Stimulated activated naive CD8-positive, alpha-beta T cell treated with anti-CD3 and anti-CD28 coated beads, Interleukin-15, amount 100 ng/mL, for 72 hours (primary cell): ENCODE measurements at places on chromosomes 7 and 10.
A peak's percentile ranks its signal among the peaks of the same experiment; 100 is the strongest.

DNA sequence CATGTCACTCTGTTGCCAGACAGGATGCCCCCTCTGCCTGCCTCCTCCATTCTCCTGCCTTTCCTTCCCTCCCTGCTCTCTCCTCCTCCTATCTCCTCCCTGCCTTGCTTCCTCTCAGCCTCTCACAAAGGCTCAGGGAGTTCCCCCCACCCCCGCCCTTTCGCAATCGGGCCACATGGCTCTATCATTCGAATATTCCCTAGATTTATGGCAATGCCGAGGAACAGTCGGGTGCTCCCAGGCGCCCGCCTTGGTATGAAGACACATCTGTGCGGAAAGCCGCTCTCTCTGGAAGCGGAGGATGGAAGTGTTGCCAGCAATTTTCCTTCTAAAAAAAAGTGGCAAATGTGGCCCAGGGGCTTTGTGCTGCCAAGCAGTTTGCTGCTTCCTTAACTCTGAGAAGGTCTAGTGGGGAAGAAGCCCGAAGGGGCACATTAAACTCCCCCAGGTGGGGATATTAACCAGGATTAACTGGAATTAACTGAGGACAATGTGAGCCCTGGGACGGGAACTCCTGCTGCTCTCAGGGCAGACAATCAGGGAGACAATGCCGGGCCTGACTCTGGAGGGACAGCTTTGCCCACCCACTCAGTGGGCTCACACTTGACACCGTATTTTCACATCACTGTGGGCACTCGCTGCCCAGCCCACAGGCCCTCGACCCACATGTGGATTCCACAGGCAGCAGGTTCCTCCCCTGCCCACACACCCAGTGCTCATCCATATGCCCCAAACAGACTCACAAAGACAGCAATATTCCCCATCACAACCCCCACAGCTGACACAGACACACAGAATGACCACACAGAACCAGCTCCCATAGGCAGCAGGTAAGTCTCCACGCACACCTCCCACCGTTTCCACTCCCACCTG, 88.4 kb upstream of the SMNDC1 start:
- DNase-seq: no peak

GRCh38 chr10:113020838-113021237, 70.8 kb downstream of the TCF7L2 start:
- DNase-seq: no peak

DNA sequence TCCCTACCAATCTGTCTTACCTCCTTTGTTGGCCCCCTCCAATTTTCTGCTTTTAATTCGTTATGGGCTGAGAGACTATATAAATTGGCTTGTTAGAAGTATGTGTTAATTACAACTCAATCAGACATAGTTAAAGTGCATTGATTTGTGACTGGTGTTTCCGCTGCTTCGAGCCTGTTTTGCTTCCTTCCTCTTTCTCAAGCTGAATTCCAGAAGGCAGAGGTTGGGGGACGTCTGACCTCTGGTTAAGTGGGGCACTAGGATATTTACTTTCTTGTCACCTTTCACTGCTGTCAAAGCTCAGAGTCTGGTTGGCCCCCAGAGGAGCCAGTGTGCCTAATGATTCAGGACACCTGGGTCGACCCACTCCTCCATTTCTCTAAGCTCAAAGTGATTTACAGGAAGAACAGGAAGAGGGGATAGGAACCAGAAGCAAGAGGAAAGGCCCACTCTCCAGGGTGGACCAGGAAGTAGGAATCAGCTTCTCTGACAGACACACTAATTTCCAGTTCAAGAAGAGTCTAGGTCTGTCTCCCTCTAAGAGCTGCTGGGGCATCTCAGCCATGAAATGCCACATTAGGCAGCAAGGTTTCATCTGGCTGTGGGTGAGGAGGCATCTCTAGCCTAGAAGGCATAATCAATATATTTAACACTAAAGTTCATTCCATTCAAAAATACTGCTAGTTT, 397.2 kb upstream of the NPVF start:
- no peak for DNase-seq

- no peak for DNase-seq
Measured at GRCh38 chr7:137933270-137934017, 68.4 kb downstream of the CREB3L2 start.

DNA sequence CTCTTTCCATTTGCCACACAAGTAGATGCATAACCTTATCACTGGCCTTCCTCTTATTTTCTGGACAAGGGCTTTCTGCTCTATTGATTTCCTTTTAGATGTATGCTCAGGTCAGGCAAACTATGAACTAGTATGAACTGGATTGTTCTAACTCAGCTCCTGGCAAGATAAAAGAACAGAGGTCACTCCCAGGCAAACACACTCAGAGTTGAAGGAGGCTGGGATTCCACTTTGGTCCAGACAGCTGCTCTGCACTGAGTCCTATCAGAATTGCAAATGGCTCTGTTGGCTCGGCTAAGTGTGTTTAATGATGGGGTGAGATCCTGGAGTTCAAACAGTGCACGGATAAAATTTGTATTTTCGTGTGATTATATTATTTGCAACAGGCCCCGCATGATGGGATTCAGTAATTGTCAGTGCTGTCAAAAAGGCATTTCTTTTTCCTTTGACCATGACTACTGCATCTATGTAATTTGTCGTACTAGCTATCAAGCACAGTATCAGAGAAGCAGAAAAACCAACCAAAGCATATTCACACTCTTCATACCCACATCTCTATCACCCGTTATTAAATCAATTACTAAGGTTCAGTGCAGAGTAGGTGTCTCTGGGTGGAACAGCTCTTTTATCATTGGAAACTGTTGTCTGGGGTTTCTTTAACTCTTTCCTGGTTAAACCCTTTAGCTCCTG, 288.1 kb upstream of the PRKCQ start:
- no peak for DNase-seq

DNA sequence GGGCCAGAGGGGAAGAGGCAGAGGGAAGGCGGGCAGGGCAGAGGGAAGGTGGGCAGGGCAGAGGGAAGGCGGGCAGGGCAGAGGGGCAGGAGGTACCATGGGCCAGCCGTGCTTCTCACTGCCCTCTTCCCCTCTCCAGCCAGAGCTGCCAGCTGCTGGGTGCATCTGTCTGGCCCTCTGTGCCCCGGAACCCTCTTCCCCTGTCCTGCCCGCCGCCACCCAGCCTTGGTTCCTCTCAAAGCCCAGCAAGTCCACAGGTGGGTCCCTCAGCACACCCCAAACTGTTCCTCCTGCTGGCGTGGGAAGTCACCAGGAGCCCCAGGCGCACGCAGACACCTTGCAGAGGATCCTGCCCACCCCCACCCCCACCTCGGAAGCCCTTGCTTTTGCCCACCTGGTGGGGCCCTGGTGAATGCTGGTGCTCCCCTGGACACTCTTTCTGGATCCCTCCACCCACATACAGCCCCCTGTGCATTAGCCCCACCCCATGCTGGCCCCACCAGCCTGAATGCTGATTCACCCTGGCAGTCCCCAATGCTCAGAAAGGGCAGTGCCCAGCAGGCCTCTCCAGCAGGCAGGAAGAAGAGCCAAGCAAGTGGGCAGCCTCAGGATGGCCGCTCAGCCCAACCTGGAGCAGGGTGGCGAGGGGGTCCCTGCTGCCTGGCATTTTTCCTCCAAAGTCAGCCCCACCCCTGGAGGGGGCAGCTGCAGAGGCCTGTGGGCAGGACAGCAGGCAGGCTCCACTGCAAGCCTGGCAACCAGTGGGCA, 1.9 kb upstream of the PWWP2B start:
- DNase-seq: no peak

DNA sequence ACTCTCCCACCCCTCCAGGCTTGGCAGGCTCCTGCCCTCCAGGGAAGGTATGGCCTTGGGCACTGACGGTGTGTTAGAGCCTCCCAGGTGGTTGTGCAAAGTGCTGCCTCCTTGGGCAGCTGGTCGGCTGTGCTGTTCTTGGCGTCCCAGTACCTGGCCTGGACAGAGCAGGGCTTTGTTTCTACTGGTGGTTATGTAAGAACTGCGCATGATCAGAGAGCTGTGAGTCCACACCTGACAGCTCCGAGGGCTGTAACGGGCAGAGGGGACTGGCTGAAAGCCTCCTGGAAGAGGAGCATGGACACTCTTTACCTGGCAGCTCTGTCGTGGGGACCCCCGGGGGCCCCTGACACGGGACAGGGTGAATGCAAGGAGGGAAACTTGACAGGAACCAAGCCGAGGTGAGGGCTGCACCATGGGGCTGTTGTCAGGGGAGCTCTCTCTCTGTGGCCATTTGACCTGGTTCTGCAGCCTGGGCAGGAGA, 3.1 kb upstream of the SFRP5 start:
- DNase-seq: no peak

DNA sequence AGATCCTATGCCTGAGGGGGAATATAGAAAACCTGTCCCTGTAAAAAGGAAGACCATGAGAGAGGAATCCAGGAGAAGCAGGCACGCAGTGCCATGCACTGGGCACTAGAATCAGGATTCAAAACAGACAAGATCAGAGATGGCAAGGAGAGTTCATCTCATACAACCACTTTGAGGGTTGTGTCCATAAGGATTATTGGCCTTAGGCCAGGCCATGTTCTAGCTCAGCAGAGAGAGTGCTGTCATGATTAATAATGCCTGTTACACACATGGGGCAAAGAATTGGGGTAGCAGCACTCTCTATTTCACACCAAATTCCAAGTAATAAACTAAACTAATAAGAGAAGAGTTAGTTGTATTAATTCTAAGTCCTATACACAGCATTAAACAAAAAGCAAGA, 29.1 kb downstream of the EZH2 start:
- DNase-seq: no peak

DNA sequence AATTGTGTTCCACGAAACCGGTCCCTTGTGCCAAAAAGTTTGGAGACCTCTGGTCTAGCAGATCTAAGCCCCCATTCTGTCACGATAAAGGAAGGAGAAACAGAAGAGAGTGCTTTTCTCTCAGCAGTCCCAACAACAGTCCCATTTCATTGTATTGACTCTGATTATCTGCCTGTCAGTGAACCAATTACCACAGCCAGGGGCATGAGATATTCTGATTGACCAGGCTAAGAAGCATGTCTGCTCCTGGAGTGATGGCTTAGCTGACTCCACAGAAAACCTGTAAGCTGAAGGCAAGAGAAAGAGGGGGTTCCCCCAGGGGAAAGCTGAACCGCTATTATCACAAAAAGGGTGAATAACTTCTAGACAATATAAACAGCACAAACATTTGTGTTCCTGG, 765.4 kb downstream of the SORCS1 start:
- DNase-seq: no peak

DNA sequence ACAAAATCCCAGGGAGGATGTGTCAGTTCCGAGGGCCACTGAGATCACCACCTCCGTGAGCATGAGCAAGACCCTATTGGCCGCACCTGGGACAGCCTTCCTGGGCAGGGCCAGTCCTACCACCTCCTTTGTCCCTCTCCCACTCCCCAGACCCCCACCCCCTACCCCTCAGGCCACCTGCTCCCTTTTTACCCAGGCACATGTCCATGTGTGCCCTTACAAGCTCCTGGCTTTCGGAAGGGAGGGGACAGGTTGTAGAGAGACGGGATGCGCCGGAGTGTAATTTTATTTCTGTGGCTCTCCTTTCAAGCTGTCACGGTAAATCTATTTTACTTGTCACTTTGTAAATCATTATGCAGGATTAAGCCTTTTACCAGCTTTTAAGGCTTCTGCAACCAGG, 20.9 kb downstream of the ZMIZ1 start:
- no peak for DNase-seq

GRCh38 chr7:4834601-4835397, 27.0 kb downstream of the PAPOLB start:
- DNase-seq: no peak

DNA sequence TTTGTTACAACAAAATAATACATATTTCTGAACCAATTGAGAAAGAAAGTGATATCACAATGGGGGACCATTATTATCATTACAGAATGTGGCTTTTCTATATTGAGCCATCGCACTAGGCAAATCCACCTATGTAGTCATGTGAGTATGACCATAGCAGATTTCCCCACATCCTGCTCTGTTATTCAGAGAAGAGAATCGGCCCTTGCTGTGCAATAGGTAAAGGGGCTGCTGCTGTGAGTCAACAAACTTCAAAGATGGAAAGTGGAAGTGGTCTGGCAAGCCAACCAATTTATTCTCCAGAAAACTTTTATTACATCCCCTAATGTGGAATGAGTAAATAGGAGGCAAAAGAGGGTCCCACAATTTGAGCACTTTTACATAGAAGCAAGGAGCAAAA, 573.4 kb downstream of the ETV1 start:
- no peak for DNase-seq

GRCh38 chr10:28496481-28496961, 36.4 kb upstream of the WAC start:
- DNase-seq: no peak

DNA sequence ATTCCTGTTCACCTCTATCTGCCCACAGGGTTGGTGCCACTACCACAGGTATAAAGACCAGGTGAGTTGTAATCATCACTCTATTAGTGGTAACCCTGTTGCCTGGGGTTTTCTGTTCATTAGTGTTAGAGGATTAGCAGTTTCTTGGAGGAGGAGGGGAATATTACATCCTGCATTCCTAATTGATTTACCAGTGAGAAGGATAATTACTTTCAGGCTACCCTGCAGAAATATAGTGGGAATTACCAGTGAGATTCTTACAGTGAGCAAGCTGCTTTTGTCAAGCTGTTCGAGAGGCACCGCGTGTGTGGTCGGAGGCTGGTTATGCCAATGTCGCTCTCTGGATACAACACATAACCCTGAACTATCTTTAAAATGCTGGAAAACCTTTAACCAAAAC, 280.7 kb downstream of the SORCS3 start:
- DNase-seq: no peak

DNA sequence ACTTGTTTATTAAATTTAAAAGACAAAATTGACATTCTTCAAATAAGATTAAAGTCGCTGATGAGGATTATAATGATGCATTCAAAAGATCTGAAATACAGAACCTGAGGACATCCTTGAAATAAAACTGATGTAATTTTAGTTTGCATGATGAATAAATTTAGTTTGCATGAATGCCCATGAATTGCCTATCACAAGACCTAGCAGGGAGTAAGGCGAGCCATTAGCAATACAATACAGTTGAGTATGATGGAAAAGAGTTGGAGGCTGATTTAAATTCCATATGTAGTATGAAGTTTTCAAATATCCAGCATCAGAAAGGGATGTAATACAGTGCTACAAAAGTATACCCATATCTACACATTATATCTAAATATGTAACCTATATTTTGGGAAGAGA, 321.3 kb downstream of the CACNA2D1 start:
- DNase-seq: no peak

DNA sequence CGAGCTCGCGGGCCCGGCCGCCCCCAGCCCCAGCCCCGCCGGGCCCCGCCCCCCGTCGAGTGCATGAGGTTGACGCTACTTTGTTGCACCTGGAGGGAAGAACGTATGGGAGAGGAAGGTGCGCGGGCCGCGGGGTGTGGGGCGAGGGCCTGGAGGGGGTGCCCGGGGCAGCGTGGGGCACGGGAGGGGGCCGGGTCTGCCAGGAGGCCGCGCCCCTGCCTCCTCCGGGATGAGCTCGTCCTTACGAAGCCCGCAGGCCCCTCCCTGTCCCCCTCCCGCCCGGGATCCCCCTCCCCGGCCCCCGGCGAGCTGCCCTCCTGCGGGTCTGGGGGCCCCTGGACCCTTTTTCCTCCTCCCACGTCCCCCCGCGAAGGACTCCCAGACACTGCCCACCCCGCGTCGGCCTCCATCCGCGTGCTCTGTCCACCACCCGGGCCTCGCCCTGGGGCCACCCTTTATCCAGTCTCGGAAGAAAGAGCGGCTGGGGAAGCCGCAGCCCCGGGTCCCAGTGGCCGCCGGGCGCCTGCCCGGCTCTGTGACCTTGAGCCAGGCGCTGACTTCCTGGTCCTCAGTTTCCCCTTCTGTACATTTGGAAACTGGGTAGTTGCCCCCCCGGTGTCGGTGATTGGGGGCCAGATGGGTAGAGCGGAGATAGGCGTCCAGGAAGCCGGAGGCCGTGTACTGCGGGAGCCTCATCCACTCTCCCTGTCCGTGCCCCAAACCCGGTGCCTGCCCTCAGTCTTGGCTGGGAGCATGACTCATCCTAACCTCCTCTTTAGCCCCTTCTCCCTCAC, 521 bp downstream of the LIMK1 start:
- peak; percentile 38 for DNase-seq
